ENCODE measurements at places on chromosomes 2 and 18.

- DNase-seq = no peak
These were observed 319.8 kb downstream of the CTNNA2 start for GRCh38 chr2:79832511-79833234.

DNA sequence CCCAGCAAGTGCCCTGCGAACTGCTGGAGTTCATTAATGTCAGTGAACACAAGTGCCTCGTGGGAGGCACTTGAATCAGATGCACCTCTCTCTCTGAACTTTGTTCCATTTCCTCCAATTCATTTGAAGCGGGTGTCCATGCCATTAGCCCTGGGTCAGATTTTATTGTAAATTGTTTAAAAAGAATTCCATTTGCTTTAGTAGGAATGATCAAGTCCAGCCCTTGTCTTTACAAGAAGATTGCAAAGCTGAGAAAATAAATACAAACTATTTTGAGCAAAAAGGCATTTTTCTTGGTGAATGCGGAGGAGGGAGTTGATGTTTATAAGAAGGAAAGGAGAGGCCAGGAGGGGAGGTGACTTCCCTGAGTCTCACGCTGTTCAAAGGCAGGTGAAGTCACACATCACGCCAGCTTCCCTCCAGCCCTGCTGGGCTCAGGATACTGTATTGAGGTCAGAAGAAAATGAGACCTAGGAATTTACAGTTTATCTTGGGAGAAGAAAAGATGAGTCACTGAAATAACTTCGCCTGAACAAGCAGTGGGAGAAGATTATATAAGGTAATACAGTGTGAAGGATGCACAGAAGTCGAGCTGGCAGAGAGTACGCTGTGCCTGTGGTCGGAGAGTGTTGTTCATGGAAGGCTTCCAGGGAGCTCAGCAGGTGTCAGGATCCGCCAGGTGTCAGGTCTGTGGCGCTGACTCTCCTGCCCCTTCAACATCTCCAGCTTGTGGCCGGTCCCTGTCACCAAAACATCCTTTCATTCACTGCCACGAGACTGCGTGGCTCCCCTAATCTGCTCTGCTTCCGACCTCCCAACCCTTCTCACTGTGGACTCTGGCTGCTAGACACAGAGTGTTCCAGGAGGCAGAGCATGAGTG, 36.5 kb downstream of the EFR3B start:
- peak; percentile 29 for DNase-seq

DNA sequence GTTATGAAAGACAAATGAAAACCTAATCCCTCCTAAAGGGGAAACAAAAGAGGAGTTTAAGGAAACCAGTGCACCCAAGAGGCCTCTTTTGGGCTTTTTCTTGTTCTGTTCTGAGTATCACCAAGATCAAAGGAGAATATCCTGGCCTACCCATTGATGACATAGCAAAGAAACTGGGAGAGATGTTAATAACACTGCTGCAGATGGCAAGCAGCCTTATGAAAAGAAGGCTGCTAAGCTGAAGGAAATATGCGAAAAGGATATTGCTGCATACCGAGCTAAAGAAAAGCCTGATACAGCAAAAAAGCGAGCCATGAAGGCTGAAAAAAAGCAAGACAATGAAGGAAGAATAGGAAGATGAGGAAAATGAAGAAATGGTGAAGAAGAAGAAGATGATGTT, 23.6 kb upstream of the STAT4 start:
- no peak for DNase-seq

GRCh38 chr18:9743200-9744016, 35.3 kb downstream of the RAB31 start:
- DNase-seq = peak; percentile 64

DNA sequence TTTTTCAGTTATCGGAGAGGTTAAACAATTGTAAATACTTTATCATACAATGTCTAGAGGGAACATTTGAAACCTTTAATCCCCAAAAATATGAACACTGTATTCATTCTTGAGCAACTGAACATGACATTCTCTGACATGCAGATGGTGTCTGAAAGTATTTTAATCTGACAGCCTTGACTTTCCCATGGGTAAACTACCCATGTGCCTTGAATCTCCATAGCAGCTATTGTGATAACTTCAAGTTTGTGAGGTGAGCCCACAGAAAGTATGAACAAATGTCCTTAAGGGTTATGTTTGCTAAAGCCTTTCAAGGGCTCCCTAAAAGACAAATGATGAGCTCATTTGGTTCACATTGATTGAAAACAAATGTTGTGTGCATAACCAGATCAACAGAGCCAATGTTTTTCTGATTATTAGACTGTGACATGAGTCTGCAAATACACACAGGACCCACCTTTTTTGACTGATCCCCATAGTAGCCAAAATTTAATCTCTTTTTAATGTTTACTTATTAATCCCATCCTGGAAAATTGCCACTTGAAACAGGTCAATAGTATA, 1326.0 kb downstream of the LRP1B start:
- DNase-seq = no peak

GRCh38 chr2:85922199-85922598, 33.4 kb upstream of the ST3GAL5 start:
- DNase-seq = no peak

DNA sequence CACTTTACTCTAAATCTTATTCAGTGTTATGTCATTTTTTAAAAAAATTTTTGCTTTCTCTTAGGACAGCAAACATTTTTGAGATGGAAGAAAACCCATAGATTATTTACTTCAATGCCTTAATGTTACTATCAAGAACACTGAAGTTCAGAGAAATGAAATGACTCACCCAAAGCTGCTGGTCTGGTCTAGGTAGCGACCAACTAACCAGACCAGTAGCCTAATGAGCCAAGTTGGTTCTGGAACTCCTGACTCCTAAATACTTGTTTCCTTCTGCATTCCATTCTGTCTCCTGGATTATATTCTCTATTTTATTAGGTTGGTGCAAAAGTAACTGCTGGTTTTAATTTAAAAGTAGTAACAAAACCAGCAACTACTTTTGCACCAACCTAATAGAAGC, 35.4 kb downstream of the SLC8A1 start:
- no peak for DNase-seq

GRCh38 chr18:34933909-34934661, 107.1 kb upstream of the MAPRE2 start:
- no peak for DNase-seq

DNA sequence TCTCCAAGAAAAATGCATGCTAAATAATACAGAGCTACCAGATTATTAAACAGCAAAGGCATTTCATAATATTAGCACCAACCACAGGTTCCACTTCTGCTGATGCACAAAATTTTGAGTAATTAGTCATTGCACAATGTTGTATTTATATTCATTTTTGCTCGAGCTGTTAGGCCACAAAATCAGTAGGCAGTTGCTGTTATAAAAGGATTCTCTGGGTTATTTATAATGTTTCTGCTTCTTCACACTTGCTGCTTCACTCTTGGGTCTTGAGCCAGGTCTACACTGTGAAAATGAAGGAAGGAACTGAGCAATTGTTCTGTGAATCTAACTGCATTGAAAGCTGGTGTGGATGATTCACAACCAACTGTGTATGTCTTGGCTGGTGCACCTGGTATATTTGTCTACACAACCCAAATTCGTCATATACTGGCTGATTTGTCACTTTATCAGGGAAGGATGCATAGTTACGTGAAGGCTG, 38.3 kb downstream of the MRPL33 start:
- DNase-seq = peak; percentile 76

GRCh38 chr2:189210250-189211087, 30.9 kb upstream of the COL5A2 start:
- DNase-seq = peak; percentile 97

DNA sequence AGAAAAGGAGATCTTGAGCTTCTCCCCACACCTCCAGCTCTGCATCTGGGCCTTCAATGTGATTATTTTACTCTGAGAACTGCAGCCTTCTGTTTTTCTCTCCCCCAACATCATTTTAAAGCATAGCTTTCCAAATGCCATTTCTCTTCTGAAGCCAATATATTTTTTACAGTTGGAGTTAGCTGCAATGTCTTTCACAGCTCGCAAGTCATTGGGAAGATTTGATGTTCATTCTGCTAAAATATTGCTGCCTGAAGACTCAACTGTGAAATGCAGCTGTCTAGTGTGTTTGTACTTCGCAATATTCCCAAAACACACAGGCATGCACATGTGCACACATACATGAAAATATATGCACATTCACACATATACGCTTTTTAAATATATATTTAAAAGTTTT, 295.3 kb downstream of the LRRTM1 start:
- no peak for DNase-seq

DNA sequence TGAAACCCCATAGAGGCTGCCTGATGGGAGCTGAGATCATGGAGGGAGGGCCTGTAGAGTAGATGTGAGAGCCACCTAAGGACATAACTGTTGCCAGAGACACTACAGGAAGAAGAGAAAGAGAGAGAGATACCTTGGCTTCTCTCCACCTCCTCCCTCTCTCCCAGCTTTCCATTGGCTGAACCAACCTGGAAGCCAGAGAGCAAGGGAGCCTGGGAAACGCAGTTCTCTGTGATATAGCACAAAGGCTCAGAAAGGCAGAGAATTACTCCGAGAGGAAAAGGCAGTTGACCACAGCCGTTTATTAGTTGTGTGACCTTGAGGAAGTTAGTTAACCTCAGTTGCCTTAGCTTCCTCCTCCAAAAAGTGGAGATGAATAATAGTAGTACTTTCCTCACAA, 37.7 kb upstream of the MAT2A start:
- no peak for DNase-seq

DNA sequence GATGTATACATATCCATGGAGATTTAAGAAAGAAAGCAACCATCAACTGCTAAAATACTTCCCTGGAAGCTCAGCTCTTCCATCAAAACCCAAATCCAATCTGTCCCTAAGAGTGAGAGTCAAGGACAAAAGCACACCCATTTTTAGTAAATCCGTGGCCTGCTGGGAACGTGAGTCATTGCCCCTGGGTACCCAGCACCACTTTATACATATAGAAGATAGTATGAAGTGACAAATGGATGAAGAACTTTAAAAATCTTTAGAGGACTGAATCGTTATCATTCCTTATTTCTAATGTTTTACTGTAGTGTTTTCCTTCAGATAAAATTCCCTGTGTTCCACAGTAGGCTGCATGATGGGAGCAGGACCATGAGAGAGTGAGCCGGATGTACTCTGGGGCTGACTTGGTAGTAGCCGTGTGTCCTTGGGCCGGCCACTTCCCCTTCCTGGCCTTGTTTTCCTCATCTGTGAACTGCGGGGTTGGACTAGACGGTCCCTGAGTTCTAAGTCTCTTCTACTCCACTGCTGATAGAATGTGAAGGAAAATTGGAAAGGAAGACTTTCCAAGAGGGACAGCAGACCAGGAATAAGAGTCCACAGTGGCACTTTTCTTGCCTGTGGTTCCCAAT, 28.5 kb upstream of the CEP68 start:
- no peak for DNase-seq

DNA sequence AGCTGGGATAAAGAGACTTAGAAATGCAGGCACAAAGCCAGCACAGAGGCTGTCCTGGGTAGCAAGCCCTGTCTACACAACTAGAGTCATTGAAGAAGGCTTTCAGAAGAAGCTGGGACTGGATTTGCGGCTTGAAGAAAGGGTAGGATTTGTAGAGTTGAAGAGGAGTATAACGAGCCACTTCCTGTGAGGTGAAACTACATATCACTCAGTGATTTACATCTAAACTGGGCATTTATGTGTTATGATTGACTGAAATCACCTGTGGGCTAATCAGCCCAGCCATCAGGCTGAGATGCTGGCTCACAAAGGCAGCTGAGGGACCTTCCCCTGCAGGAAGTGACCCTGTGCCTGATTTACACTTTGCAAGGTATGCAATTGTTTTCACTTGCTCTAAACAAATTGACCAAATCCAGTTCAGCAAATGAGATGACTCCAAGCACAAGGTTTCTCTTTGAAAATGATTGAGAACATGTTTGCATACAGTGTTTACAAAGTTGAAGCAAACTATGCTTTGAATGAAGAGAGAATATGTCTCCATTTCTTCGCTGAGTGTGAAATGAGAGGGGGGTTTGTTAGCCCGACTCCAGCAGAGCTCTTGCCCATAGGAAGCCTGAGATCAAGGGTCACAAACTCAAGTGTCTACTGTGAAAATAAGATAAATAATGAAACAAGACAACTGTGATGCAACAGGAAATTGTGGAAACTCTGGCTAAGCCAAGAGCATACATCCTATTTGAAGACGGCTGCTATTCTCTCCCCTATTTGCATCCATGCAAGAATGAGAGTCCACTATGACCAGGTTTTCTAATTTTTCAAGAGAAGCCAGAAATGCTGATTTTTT, 69.3 kb upstream of the HK2 start:
- DNase-seq = no peak

GRCh38 chr2:132415915-132416722, 486 bp upstream of the GPR39 start:
- DNase-seq = peak; percentile 93

DNA sequence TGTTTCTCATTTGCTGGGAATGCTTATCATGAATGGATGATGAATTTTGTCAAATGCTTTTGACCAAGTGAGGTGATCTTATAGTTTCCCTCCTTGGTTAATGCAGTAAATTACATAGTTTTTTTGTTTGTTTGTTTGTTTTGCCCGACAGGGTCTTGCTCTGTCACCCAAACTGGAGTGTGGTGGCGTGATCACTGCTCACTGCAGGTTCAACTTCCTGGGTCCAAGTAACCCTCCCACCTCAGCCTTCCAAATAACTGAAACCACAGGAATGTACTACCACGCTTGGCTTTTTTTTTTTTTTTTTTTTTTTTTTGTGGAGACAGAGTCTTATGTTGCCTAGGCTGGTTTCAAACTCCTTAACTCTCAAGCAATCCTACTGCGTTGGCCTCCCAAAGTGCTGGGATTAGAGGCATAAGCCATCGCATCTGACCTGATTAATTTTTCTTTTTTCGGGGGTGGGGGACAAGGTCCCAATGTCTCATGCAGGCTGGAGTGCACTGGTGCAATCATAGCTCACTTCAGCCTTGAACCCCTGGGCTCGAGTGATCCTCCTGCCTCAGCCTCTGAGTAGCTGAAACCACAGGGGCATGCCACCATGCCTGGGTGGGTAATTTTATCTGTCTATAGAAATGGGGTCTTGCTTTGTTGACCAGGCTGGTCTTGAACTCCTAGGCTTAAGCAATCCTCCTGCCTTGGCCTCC, 48.6 kb downstream of the SMAD2 start:
- DNase-seq = no peak

GRCh38 chr2:216994353-216994854, 134.5 kb upstream of the TNP1 start:
- DNase-seq = no peak

- no peak for DNase-seq
These were observed 141.3 kb downstream of the GBX2 start for GRCh38 chr2:236026841-236027240.

DNA sequence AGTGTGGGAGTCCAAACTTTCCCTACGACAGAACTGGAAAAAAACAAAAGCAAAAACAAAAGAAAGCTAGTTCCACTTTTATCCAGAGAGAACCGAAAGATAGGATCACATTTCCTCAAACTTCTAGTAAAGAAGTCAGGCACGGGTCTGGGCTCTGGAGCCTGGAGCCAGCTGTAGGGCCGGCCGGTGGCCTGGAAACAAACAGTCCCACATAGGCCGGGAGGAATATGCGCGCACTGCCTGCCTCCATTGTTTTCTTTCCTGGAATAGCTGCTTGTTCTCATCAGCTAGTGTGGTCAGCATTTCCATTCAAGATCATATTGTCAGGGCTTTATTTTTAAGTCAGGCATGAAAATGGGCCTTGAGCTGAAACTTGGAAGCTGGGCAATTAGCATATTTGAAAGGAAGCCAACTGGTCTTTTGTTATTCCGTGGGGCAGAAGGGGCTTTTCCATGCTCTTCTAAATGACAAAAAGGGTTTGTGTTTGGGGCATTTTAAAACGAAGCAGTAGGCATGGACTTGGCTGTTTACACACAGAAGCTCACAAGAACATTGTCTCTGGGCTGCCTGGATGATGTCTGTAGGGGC, 58.7 kb upstream of the RFX8 start:
- no peak for DNase-seq

- peak; percentile 7 for DNase-seq
These were observed 40.0 kb upstream of the MCM6 start for GRCh38 chr2:135916207-135916606.

- DNase-seq = no peak
These were observed 107.9 kb upstream of the NDUFV2 start for GRCh38 chr18:8994603-8995002.
